Right cardiac atrium (tissue), 5 donors: ENCODE measurements at places on chromosomes 7 and 10. TPM values are rescaled to one million over a fixed set of nuclear protein-coding genes. Genes with fewer than 3 reads are reported as not detected.

The NPC1L1 gene
- total RNA-seq = not detected

The BNIP3 gene
- 73.2 TPM for total RNA-seq

DNA sequence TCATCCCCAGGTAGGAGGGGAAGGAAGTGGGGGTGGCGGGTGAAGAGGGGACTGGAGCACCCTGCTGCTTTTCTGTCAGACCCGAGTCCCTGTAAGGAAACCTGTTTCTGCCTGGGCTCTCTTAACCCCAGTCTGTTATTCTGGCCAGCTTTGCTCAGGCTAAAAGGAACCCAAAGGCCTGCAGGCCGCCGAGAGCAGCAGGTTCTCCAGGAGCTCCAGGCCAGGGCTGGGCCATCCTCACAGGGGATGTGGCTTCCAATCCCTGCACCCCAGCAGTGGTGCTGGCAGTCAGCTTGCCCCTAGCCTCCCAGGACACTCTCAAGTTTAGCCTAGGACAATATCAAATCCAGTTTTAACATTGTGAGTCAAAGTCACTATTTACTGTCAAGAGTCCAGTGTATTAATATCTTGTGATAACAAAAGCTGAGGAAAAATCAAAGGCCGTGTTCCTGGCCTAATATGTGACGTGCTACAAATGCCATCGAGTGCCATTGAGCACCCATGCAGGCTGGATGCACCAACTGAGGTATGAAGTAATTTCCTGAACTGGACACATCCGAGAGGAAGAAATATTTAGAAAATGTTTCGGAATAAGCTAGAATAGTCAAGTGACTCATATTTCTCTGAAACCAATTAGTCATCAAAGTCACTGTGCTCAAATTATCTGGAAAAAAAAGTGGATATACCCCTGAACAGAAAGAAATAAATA, 7.0 kb downstream of the PKD1L1 start:
- no peak for DNase-seq

- no peak for DNase-seq
These were observed 230.2 kb downstream of the PCLO start for GRCh38 chr7:82932516-82932915.

DNA sequence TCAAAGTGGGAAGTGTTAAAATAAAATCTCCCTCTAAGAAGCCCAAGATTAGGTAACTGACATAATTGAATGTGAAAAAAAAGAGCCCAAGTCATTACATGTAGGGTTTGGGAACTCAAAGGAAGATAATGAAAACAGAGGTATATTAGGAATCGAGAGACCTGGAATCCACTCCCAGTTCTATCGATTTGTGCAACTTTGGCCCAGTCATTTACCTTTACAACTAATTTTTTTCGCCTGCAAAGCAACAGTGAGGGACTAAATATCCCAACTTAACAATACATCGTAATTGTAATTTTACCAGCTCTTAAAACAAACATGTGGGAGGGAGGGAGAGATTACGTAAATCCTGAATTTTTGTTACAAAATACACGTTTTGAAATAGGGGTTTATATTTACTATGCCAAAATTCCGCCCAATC, 1.4 kb downstream of the MINDY3 start:
- DNase-seq = no peak

- no peak for DNase-seq
These were observed 52.9 kb downstream of the CYP2C9 start for GRCh38 chr10:94991243-94991888.

DNA sequence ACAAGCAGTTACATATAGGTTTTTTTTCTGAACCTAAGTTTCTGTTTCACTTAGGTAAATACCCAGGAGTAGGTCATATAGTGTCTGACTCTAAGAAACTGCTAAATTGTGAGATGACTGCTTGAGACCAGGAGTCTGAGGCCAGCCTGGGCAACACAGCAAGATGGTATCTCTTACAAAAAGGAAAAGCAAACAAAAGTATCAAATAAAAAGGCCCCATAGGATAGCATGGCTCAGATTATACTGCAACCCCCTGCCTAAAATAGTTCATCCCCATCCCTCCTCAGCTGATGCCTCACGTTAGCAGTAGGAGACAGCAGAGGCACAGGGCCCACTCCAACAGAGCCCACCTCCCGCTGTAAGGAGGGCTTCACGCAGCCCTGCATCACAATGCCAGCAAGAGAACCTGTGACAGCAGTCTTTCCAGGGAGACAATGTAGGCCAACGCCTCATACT, 90.3 kb downstream of the SRPK2 start:
- no peak for DNase-seq

- DNase-seq = no peak
These were observed 23.7 kb downstream of the CRPPA start for GRCh38 chr7:16397501-16398145.

DNA sequence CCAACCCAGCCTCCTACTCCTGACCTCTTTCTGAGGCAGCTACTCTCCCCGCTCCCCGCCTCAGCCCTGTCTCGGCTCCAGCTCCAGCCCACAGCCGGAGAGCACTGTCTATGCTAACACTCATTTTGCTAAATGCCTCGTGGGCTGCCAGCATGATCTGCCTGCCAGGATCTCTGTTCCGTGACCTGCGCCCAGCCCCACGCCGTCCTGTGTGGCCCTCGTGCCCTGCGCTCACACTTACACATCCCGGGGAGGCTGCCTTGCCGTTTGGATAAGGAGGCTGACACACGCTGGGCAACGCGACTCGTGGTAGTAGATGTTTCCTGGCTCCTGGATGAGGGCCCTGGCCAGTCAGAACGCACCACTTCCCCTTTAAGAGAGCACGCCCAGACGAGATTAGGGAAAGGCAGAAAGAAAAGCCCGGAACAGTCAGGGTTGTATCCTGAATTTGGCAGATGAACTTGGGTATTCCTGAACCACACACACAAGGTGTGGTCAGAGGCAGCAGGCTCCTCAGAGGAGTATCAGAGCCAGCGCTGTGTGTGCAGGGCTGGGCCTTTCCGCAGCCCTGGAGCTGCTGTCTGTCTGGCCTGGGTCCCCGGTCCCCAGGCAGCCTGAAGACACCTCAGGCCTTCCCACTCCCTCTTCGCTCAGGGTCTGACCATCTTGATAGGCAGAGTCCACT, 97.7 kb upstream of the EFCAB10 start:
- DNase-seq = peak; percentile 89
